ENCODE measurements at places on chromosomes 1 and 21.

DNA sequence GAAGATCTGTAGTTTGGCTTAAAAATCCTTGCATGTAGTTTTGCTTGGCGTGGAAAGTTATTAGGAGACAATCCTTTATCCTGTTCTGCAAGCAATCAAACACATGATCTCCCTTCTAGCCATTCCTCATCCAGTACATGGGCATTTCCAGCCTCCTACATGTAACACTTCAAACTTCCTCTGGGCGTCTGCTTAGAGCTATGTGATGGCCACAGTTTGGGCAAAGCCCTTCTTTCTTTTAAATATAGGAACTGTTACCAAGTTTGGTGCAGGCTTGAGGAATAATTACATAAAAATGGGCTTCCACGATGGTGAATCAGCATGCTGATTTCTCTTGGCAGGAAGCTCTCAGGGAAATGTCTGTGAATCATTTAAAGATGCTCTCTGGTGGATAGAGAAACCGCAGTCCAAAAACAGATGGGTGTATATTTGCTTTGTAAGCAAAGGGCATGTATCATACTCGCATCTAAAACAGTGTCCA is 176.9 kb upstream of the FMN2 start:
- DNase-seq, result no peak

GRCh38 chr21:41583274-41583790 is 75.4 kb upstream of the TMPRSS2 start:
- DNase-seq, result no peak

DNA sequence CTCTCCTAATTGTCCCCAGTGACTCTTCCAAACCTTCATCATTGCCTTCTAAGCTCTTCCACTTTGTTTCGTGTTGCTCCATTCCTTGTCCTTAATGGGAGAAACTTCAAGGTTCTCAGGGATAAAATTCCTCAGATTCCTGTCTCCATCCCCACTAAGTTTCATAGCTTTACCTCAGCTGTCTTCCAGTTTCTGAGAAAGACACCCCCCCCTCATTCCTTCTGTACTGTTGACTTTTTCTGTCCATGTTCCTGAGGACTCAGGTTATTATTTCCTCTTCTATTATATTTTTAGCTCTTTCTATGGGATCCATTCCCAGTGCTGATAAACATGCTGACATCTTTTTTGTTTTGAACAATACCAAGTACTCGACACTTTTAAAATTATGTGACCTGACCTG is 215.3 kb upstream of the PTGFR start:
- DNase-seq, result no peak

- no peak for DNase-seq
Measured at GRCh38 chr1:225848030-225848955, 33.9 kb downstream of the TMEM63A start.

GRCh38 chr1:51594716-51595115 is 22.2 kb upstream of the OSBPL9 start:
- no peak for DNase-seq

DNA sequence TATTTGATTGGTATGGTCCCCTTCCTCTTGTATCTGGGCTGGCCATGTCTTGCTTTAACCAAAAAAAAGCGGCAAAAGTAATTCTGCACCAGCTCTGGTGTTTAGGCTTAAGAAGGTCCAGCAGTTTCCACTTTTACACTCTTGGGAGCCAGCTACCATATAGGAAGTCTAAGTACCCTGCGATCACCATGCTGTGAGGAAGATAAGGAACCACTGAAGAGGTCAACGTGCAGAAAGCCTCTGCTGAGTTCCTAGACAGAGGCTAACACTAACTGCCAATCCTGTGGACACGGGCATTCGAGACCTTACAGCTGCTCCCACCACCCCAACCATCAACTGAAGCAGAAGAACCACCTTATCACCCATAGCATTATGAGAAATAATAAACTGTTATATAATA is 331.4 kb downstream of the VAV3 start:
- no peak for DNase-seq

- no peak for DNase-seq
Measured at GRCh38 chr1:117708323-117709248, 102.7 kb downstream of the TENT5C start.

GRCh38 chr1:70672442-70672888 is 261.4 kb downstream of the CTH start:
- DNase-seq, result no peak

DNA sequence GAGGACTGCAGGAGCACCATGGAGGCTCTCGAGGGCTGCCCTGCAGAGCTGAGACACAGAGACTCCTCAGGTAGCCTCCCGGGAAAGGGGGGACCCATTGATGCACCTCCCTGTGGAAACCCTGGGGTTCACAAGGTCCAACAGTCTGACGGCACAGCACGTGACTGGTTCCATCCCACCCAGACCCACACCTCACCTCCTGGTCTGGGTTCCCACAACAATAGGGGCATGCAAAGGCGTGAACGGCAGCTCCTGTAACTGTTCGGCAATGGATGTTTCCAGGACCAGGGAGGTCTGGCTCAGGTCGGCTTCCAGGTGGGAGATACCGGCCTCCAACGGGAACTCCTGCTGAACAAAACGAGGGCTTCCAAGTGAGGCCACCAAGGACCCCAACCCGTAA is 86.8 kb downstream of the NPHP4 start:
- no peak for DNase-seq

- DNase-seq, result no peak
Measured at GRCh38 chr1:14094611-14095400, 394.8 kb downstream of the PRDM2 start.

DNA sequence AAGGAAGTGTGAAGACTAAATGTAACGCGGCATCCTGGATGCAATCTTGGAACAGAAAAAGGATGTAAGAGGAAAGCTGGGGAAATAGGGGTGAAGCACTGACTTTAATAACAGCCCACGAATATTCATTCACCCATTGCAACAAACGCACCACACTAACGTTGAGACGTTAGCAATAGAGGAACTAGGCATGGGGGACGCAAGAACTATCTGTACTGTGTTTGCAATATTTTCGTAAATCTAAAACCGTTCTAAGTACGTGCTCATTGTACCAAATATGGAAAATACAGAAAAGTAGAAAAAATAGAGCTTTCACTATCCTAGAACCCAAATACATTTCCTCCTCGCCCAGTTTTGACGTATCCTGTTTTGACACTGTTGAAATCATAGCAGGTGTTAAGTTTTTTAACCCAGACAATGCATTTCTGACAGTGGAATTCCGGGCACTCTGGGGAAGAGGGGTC is 3.9 kb downstream of the LAPTM5 start:
- DNase-seq, result no peak

GRCh38 chr1:184685116-184685515 is 69.5 kb downstream of the EDEM3 start:
- DNase-seq, result no peak

GRCh38 chr1:88595355-88596002 is 88.6 kb upstream of the PKN2 start:
- DNase-seq, result no peak

- no peak for DNase-seq
Measured at GRCh38 chr1:111272081-111272480, 18.6 kb upstream of the CHIA start.

- DNase-seq, result no peak
Measured at GRCh38 chr1:179287946-179288345, 5.7 kb upstream of the SOAT1 start.

- DNase-seq, result no peak
Measured at GRCh38 chr1:61097317-61097716, 15.0 kb downstream of the NFIA start.

DNA sequence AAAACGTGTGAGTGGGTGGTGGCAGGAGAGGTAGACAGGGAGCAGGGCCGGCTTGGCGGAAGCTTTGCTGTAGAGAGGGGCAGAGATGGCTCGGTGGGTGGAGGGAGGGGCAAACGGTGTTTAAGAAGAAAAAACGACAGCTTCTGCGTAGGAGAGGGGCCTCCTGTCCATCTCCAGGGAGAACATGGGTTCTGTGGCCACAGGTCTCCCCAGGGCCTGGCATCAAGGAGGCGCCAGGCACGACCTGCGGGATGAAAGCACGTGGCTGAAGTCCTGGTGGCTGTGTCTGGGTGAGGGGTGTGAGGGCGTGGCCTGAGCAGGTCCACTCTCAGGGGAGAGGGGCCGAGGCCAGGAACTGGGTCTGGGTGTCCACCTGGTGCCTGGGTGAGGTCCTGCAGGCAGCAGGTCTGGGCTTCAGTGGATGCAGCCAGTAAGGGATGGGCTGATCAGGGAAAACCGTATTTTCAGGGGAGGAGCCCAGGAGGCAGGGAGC is 940 bp upstream of the PRKCZ start:
- DNase-seq, result no peak

DNA sequence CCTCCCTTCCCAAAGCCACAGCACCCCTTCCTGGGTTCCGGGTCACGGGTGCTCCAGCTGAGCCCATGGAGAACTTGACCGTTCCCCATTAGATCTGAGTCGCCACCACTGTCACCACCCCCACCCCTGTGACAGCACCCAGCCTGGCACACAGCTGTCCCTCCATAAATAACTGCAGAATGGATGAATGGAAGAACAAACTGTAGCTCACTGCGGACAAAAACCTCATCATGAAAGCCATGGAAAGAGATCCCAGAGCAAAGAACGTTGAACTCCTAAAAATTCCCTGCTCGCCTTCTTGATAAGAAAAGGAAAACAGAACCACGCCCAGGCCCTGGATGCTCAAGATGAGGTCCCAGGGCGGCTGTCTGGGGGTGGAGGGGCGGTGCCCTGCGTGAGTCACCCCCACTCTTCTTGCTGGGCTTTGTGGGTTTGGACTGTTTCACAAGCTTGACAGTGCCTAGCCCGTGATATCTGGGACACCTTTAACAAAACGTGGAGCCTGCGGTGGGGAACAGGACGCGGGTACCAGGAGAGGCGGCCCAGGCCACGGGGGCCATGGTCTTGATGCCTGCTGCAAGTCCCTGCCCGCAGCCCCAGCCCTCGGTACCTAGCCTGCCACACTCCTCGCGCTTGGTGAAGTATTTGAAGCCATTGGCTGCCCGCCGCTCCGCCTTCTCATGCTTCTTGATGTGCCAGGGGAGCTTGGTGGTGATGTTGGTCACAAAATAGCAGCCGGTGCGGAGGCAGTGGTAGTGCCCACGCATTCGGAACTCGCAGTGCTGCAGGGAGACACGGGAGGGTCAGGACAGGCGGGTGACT is 151.9 kb downstream of the CASZ1 start:
- no peak for DNase-seq

DNA sequence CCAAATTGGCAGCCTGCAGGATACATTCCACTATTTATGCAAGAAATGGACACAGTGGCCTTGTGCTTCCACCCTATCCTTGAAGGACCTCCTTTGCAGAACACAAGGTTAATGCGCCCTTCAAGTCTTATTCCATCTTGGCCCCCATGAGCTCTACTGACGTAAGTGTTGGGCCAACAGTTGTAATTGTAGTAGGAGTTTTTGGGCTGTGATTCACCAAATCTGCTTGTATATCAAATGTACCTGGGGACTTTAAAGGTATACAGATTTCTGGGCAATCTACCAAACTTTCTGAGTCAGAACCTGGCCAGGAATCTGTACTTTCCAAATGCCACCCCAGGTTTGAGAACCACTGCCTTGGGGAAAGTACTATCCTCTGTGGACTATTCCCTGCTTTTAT is 100.9 kb upstream of the MARK1 start:
- DNase-seq, result no peak

- DNase-seq, result no peak
Measured at GRCh38 chr1:63967901-63968300, 194.1 kb downstream of the ROR1 start.

DNA sequence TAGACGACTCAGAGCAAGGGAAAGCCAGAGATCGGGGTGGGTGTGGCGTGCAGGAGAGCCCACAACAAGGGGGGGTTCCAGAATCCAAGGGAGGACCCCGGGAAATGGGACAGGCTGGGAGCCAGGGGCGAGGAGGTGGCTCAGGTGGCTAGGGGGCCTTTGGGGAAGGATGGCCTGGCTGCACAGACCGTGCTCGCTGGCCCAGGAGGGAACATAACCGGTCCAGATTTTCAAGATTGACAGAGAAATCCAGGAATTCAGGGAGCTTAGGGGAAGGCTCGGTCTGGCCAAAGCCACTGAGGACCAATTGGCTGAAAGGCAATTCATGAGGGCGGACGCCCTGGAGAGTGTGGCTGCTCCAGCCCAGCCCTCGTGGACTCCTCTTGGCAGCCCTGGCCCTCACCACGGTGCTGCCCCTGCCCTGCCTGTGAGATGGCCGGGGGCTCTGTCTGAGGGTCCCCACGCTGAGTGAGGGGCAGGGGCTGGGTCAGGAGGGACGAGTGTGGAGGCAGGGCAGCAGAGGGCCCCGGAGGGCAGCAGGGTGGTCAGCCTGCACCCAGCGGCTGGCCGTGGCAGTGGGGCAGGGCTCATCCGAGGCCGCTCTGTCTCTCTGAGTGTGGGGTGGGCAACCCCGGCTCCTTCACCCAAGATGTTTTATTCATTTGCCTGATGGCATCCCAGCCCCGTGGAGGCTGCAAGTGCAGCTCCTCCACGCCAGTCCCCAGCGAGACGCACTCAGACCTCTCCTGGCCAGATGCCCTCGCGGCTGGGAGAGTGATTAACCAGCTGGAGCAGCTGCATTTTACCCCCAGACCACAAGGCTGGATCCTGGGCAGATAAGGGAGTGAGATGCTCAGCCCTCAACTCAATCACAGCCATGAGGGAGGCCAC is 5.6 kb upstream of the LRRC3 start:
- DNase-seq, result no peak

DNA sequence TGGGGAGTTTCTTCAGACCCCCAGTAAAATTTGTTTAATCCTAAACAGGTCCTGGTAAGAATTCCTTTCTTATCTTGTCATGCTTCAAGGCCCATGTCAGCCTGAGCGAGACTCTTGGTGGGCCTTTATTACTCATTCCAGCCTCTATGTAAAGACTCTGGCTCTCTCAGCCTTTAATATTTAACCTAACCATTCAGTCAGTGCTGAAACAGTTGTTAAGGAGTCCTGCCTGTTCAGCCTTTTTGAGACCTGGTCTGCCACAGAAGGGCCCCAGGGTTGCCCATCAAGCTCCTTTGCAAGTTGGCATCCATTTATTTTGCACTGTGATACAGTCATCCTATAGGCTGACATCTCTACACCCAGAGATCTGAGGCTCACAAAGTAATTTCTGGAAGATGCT is 107.7 kb upstream of the VANGL1 start:
- no peak for DNase-seq

- DNase-seq, result no peak
Measured at GRCh38 chr1:192654591-192655251, 18.8 kb downstream of the RGS13 start.

DNA sequence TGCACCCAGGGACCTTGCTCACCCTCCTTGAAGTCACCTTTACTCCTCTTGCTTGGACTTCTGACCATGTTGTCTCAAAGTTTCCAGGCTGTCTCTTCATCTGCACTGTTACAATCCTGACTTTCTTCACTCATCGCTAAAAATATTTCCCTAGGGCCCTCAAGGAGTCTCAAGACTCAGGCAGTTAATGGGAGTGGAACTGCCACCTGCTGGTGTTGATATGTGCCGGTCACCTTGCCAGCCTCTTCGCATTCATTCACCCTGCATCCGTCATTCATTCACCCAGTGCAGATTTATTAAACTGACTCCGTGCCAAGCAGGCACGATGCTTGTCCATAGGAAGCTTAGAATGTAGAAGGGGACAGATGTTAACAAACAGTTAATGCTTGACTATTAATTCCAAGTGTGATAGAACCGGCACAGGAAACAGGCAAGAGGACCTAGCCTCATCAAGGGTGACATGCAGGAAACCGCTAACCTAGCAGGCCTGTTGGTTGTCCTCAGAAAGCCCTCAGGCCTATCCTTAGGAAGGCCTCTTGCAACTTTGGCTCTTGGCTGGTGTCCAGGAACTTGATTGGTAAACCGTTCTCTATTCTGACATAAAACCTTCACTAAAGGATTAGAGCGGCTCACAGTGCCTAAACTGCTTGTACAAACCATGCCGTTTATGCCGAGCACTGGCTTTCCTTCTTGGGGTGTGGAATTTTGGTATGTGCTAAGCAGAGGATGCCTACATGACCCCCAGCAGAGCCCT is 342.2 kb downstream of the CAMTA1 start:
- no peak for DNase-seq

GRCh38 chr1:14390816-14391215 is 207.7 kb upstream of the KAZN start:
- DNase-seq, result no peak

Data from stimulated activated CD4-positive, alpha-beta T cell treated with anti-CD3 and anti-CD28 coated beads, Interleukin-4, amount 100 ng/mL, for 1 hour (primary cell).